ENCODE measurements at places on chromosomes 1 and 21.
A peak's percentile ranks its signal among the peaks of the same experiment; 100 is the strongest.

DNA sequence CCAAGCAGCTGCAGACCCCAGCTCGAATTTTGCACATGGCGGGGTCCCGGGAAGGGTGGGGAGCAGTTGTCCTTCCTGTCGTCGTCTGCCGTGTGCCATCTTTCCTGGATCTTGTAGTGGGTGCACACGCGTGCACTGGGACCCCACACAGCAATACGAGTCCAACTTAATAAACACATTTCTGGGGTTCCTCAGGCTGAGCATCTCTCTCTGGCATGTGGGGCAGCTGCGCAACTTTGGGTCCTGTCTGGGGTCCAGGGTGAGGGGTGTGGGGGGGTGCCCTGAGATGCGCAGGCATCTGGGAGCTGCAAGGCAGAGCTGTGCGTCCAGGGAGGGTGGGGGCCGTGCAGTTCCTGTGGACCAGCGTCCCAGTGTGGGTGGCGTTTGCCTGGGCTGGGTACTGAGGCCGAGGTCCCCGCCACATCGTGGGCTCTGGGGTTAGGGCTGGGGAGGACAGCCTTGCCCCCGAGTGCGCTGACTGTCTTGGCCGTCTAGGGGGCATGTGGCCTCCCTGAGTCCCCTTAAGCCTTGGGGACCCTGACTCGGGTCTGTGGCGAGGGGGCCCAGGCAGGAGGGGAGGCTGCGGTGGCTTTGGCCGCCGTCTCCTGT, 652 bp upstream of the PLEKHN1 start:
- no peak for DNase-seq

- DNase-seq = no peak
Measured at GRCh38 chr1:194043984-194044755, 857.8 kb upstream of the B3GALT2 start.

- no peak for DNase-seq
Measured at GRCh38 chr1:92973203-92973897, 12.1 kb upstream of the DIPK1A start.

DNA sequence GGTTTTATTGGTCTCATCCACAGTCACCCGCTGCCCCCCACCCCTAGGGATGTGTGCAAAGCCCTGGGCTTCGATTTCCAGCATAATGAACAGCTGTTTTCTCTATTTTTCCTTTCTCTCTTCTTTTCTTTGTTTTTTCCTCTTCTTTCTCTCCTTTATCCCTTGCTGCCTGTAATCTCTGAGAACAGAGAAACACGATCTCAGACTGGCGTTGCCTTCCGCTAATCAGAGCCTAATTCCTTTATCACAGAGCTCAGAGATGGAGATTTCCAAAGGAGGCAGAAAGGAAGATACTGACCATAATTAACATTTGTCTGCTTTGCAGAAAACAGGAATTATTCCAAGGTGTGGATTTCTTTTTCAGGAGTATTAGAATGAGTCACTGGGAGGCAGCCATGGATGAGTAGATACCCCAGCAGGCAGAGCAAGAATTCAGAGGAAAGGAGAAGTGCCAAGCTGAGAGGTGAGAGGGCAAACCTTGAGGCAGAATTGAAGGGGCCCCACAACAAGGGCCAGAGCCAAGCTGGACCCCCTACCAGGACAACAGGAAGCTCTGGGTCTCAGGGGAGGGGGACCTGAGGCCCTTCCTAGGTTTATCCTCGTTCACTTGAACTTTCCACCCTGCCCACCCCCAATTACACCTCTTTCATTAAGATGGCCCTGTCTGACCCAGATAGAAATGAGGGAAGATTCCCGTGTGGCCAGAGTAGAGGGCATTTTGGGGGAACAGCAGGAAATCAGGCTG, 33.3 kb downstream of the MATN1 start:
- DNase-seq = no peak

- DNase-seq = no peak
Measured at GRCh38 chr1:11701551-11701961, 10.0 kb downstream of the DRAXIN start.

- DNase-seq = no peak
Measured at GRCh38 chr1:32764826-32765569, 52.2 kb downstream of the YARS1 start.

DNA sequence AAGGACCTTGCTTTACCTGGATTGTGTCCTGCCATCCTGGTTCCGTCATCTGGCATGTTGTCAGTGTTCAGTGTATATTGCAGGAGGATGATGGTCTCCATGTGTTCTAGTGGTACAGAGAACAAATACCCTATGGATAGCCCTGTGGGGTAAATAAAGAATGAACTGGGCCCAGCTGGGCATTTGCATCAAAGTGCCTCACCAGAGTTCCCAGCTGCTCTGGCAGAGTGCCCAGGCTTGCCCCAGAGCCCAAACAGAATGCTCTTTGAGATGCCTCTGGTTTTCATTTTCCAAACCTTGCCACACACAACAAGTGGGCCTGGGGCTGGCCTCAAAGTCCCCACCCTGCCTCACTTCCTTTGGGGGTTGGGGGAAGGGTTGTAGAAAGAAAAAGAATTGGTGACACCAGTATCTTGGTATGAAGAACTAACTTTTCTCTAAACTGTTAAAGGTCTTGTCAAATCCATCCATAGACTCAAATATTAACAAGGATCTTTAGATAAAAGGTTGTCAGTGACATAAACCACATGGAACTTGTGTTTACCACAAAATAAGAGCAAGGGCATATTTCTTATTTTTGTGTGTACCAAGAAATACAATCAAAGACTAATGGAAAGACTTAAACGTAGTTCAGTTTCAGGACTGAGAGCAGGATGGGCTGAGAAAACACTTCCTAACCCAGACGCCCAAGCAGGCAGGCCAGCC, 82.2 kb downstream of the LMO4 start:
- DNase-seq = no peak

DNA sequence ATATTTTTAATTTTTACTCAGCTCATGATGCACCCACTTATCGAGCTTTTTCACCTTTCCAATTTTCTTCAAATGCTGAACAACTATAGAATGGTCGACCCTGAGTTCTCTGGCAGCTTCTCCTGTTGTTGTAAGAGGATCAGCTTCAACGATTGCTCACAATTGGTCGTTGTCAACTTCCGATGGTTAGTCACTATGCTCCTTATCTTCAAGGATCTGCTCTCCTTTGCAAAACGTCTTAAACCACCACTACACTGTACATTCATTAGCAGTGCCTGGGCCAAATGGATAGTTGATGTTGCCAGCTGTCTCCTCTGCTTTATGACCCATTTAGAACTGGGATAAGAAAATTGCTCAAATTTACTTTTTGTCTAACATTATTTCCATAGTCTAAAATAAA, 385.9 kb upstream of the LYPLAL1 start:
- DNase-seq = no peak

DNA sequence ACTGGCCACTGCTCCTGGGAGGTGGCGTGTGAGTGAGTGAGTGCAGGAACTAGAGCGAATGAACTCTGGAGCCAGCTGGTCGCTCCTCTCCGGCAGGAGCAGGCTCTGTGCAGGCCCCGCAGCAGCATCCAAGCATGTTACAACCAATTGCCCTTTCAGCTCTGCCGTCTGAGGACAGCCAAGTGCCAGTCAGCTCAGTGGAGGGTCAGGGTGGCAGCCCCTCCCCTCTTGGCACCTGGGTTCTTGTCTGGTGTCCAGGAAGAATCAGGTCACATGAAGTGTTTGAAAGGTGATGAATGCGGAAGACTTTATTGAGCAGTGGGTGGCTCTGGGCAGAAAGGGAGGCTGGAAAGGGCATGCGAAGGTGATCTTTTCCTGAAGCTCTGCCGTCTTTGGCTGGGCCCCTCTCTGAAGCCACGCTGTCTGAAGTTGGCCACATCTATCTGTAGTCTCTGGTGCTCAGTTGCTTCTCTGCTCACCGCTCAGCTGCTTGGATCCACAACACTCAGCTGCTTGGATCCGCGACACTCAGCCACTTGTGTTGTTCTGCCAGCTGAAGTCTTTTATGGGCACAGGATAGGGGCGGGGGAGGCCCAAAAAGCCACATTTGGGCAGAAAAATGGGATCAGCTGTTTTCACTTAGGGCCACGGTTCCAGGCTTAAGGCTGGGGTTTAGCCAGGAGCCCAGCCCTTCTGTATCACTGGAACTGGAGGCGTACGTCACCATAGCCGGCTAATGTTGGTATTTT, 139.8 kb downstream of the ADSS2 start:
- no peak for DNase-seq

- DNase-seq = no peak
Measured at GRCh38 chr1:231706934-231707333, 80.3 kb downstream of the DISC1 start.

DNA sequence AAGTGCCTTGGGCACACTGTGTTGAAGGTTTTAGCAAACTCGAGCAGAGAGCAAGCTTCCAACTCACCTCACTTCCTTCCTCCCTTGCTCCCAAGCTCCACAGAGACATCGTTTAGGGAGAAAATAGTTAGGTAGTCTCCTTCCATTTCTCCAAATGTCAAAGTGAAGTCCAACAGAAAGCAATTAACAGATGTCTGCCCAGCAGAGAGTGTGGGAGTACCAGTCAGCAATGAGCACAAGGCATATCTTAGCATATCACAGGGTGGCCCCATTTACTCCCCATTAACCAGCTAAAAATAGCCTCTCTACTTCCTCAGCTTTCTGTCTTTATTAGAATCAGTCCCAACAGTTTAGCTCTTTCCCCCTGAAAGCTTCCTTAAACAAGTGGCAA, 334.2 kb upstream of the CAMK1G start:
- no peak for DNase-seq

GRCh38 chr1:173669491-173669941, at the start of gene ANKRD45:
TSS of gene ANKRD45 (minus strand) at chr1:173669851. CDS start at chr1:173659418, 10,433 bp downstream.
- no peak for DNase-seq

GRCh38 chr1:228358039-228358763, 48.4 kb downstream of the TRIM11 start:
- no peak for DNase-seq

DNA sequence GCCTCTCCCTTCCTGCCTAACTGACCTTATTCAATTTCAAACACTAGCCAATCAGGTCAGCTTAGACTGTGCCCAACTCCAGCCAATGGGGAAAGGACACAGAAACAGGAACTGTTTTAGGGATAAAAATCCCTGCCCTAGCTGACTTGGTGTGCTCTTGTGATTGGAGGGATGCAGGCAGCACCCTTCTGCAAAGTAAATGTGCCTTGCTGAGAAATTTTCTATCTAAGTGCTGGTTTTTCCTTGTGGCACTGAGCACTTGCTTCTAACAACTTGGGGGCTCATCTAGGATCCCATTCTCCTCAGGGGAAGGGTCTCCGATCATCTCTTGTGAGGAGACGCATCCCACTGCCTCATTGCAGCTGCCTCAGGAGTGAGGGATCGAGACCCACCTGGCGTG, 10.7 kb upstream of the CD2 start:
- no peak for DNase-seq

DNA sequence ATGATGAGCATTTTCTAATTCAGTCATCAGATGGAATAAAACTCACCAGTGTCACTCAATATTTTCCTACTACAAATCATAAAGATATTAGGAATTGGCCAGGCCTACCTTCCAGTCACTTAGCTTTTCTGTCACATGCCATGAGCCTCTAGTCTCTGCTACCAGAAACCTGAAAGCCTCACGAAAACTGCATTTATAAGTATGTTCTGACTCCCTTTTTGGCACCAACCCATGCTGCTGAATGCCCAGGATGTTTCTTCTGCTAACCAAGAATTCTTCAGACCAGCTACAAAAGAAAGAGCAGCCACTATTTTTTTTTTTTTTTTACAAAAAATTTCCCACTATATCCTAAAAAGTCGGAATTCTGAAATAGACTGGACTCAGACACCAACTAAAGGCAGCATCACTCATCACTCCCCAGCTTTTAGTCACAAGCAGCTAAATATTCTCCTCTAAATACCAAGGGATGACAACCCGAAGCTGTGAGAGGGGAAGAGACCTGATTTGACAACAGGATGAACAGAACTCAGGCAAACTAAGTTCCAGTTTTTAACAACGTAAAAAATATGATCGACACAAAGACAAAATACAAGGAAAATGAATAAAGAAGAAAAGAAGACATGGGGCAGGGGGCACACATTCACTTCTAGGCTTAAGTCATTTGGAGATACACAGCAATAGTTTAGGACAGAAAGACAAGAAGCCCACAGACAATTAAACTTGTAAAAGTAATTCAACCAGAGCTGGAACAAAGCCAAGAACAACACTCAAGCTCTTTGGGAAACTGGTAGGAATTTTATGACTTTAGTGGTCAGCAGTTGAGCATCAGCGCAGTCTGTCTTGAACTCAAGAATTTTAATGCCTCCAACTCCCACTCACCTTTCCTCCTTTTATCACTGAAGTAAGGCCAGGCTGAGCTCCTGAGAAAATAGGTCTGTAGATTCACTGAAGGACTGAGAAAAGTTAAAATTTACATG, 1.7 kb downstream of the DCAF8 start:
- DNase-seq = peak; percentile 93

DNA sequence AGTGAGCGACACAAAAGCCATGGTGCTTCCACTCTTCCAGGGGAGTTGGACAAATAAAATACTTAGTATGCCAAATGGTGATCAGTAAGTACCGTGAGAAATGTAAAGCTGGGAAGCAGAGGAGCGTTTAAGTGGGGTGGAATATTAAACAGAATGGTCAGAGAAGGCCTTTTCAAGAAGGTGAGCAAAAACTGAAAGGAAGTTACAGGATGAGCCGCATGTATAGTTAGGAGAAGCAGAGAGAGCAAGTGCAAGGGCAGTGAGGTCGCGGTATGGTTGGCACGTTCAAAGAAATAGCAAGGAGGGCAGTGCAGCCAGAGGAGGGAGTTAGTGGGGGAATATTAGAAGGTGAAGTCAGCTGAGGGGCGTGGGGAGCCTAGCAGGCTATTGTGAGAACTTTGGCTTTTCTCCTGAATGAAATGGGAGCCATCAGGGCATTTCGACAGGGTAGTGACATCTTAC, 748 bp upstream of the ATP6V0B start:
- no peak for DNase-seq

DNA sequence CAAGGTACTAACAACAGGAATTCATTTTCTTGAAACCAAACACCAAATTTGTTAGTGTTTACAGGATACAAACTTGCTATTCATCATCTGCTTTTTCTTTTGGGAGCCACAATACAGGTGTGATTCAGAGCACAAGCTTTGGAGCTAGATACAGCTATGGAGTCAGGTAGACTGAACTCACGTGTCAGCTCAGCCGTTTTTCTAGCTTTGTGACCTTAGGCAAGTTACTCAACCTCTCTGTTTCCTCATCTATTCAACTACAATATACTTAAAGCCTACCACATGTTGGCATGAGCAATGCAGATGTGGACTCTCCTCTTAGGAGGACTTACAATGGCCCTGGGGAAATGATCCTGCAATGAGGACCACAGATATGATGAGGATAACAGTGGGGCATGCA, 6.3 kb downstream of the HTR1D start:
- DNase-seq = no peak

GRCh38 chr1:66088787-66089186, 296.1 kb downstream of the PDE4B start:
- no peak for DNase-seq

DNA sequence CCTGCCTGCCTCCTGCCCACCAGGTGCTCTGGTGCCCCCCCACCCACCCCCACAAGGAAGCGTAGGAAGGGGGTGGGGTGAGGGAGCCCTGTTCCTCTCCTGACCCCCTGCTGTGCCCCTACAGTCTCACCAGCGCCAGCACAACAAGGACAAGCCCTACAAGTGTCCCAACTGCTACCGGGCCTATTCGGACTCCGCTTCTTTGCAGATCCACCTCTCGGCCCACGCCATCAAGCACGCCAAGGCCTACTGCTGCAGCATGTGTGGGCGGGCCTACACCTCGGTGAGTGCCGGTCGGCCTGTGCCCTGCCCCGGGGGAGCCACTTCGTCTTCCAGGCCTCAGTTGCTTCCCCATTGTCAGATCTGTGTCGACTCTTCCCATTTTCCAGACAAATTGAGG, 25.9 kb downstream of the A3GALT2 start:
- no peak for DNase-seq

GRCh38 chr1:220483700-220484099, 44.2 kb upstream of the MARK1 start:
- no peak for DNase-seq

All from HAP-1 (cell line).